CD4-positive, alpha-beta T cell treated with Interleukin-17A for 4 hours (primary cell): ENCODE measurements at places on chromosomes 2 and 18.
A peak's percentile ranks its signal among the peaks of the same experiment; 100 is the strongest.

DNA sequence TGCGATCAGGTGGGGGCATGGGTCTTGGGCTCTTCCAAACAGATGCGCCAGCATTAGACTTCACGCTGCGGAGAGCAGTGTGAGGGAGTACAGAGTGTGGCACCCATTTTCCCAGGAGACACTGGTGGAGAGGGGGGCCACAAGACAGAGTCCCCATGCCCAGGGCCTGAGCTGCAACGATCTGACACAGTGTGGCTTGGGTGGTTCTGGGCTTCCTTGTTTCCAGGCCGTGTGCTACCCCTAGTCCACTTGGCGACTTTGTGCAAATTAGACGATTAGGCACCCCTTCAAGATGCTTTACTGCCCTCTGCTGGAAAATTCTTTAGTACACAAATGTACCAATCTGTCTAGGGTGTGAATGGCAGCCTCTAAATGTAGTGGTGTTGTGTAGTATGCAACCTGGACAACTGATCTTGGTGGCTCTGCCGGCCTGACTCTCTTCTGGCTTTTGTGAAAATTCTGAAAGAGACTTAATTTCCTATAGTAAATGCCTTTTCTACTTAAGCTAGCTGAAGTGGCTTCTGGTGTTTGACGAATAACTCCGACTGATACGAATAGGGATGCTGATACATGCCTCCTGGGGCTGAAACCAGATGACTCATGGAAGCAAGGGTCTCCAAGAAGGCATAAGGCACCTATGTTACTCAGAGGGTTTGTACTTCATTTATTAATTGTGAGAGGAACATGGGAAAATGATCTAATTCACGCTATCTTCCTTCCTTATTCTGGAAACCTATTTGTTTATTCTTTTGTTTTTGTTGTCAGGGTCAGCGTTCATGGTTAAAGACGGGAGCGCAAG is 92.3 kb upstream of the SMAD2 start:
- no peak for DNase-seq

GRCh38 chr2:213317929-213318328 is 33.7 kb downstream of the SPAG16 start:
- DNase-seq = no peak

GRCh38 chr2:233938676-233939370 is 21.6 kb downstream of the TRPM8 start:
- DNase-seq = peak; percentile 13

DNA sequence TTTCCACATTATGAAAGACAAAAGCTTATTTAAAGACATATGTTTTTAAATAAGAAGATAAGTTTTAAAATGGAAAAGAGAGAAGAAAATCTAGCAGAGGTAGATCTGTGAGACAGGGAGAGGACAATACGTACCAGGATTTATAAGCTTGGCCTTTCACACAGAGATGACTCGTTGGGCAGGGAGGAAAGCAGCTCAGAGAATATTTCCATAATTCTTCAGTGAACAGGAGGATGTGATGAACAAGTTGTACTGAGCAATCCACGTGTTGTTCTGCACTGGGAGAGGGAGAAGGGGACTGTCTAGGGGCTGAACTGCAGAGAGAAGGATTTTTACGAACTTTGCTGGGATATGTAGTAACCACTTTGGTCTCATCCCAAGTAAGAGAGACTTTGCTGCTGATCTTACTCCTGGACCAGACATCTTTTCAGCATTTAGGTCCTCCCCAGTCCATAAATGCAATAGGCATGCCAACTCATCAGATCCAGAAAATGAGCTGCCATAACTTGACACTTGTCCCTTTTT is 162.5 kb upstream of the SETBP1 start:
- DNase-seq = no peak

- no peak for DNase-seq
Observed at GRCh38 chr18:37508207-37508606, 57.4 kb downstream of the CELF4 start.

- no peak for DNase-seq
Observed at GRCh38 chr18:25145731-25146511, 206.0 kb downstream of the ZNF521 start.

GRCh38 chr2:166671801-166672200 is 177.8 kb upstream of the SCN7A start:
- no peak for DNase-seq

- no peak for DNase-seq
Observed at GRCh38 chr2:79013629-79014028, 11.9 kb upstream of the REG3G start.

GRCh38 chr2:16832910-16833309 is 167.3 kb upstream of the CYRIA start:
- DNase-seq = no peak
